ENCODE measurements at places on chromosomes 5 and 9.
A peak's percentile ranks its signal among the peaks of the same experiment; 100 is the strongest.

DNA sequence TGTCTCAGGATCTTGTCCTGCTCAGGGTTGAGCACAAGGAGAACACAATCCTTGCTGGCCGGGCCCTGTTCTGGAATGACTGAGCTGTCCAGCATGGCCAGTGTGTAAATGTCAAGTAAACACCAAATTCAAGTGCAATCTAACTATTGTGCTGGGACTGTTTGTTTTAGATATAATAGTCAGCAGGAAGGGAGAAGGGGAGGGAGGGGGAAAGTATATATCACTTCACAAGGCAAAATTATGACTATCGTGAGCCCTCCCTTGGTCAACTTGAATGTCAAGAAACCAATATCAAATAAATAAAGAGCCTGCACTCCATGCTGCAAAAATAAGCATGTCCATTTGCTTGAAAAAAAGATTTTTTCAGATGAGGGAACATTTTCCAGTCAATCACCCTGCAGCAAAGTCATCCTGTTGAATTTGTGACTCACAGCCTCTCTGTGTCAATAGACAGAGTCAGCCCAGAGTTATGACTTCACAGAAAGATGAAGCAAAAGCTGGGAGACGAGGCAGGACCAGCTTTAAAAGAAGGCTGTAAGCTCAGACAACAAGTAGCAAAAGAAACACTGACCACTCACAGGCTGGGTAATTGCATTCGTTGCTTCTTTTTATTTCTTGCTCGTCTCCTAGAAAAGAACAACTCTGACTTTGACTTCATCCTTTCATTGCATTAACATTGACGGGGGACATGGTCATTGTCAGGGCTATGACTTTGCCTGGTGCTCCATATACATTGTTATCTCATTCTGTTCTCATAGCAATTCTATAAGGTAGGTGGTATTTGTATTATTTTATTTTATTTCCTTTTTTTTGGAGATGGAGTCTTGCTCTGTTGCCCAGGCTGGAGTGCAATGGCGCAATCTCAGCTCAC is 15.3 kb upstream of the KLF4 start:
- DNase-seq = peak; percentile 65

- no peak for DNase-seq
Observed at GRCh38 chr5:1239505-1240251, 14.5 kb downstream of the SLC6A18 start.

- peak; percentile 43 for DNase-seq
Observed at GRCh38 chr5:181120306-181120705, 10.7 kb downstream of the OR2V1 start.

DNA sequence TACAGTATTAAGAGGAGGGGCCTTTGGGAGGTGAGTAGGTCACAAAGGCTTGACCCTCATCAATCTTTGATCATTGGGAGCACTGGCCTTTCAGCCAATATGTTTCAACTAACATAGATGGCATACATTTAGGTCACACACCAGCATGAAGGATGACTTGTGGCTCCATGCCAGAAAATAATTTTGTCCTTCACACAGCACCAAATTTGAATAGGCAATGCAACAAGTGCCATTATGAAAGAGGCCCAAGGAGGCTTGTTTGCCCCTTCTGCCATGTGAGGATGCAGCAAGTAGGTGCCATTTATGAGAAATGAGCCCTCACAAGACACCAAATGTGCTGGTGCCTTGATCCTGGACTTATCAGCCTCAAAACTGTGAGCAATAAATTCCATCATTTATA is 81.1 kb downstream of the JAKMIP2 start:
- DNase-seq = no peak

GRCh38 chr5:149719666-149720065 is 10.4 kb upstream of the PPARGC1B start:
- no peak for DNase-seq

- no peak for DNase-seq
Observed at GRCh38 chr5:18745042-18745987, 1111.1 kb downstream of the TAF11L14 start.

DNA sequence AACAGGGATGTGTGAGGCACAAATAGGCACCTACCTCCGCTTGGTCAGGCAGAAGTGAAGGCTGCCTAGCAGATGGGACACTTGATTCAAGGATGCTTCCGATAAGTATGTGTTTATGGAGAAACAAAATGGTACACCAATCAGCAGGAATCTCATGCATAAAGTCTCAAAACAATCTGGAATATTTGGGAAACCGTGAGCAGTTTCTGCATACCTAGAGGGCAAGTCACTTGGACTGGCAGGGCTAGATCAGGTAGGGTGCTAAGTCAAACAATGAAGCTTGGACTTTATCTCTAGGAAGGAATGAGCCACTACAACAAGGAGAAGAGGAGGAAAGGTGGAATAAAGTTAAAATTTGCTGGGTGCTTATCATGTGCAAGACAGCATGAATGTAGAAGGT is 5.5 kb downstream of the EPB41L4A start:
- no peak for DNase-seq

GRCh38 chr5:159825551-159826051 is 90.7 kb upstream of the ADRA1B start:
- peak; percentile 23 for DNase-seq

DNA sequence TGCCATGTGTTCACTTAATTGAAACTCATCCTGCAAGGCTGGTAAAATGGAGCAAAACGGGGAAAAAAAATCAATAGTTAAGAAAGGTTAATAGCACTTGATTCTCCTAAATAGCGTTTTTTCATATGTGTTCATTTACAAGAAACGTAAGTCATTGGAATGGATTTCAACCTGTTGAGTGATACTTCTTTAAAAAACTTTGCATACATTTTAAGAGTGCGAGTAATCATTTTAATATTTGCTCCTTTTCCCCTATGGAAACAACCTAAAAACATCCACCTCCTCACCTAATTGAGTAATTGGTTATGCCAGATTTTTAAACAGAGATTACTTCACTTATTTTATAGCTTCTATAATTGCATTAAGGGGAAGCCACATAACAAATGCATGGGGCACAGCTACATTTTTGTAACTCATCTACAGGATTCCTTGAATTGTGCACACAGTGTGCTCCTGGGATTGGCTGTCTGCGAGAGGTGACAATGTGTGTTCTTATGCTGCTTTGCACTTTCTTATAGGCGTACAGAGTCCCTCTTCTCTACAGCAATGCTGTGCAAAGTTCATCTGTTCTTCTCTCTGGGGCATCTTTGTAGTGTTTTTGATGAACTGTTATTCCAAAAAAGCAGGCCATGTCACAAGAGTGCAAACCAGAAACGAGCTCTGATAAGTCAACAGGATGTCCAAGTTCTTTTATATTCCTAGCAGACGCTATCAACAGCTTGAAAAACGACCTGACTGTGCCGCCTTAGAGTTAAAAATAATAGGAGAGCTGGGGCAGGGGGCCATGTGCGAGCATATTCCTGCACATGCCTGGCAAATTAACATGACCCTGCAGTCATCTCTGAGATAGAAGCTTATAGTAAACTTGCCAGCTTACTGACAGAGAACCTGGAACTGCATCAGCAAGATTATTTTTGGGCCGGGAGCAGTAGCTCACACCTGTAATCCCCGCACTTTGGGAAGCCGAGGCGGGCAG is 117.9 kb downstream of the GOLPH3 start:
- DNase-seq = no peak

GRCh38 chr5:1785984-1786383 is 13.7 kb downstream of the MRPL36 start:
- DNase-seq = no peak

DNA sequence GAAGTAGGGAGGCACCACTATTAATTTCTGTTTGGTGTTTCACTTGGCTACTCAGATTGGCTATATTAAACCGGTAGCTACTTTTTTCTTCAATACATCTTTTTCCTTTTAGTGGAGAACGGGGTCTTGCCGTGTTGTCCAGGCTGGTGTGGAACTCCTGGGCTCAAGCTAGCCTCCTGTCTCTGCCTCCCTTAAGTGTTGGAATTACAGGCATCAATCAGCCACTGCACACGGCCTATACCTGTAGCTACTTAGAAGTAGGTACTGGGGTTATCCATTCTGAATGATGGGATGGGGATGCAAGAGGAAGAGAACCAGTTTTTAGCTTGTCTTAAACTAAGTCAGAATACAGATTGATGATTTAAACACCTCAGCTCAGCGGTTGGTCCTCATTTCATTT is 1.7 kb downstream of the UBE2D2 start:
- no peak for DNase-seq

DNA sequence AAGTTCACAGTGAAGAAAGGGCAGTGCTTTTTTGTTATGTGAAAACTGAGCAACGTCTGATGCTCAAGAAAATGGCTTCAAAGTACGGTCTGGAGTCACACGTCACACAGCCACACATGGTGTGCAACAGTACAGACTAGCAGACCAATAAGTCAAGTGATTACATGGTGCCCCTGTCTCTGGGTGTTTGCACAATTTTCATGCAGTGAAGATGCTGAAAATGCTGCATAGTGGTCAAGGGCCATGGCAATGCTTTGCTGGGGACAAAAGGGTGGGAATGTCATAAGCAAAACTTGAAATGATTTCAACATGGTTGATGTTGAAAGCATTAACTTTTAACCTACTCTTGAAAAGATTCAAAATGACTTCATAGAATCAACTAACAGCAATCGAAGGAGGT is 231.2 kb downstream of the EBF1 start:
- no peak for DNase-seq

DNA sequence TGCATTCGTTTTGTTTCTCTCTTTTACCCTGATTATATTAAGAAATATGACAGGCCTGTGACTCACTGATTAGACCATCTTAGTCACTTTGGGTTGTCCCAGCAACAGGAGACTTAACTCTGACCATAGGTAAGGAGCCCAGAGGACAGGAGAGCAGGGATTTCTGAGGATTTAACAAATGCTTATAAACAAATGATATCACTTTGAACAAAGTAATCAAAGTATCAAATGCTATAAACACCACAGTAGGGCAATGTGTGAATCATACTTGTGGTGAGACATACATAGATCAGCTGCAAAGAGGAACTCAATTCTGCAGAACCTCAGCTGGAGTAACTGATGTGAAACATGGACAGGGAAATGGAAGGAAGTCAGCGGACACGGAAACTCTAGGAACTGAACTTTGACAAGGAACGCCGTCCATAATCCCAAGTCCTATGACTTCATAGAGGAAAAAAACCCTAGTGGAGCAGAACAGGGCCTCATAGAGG is 190.6 kb upstream of the MSX2 start:
- peak; percentile 37 for DNase-seq

- DNase-seq = peak; percentile 72
Observed at GRCh38 chr9:70113403-70114022, 69.9 kb downstream of the MAMDC2 start.

DNA sequence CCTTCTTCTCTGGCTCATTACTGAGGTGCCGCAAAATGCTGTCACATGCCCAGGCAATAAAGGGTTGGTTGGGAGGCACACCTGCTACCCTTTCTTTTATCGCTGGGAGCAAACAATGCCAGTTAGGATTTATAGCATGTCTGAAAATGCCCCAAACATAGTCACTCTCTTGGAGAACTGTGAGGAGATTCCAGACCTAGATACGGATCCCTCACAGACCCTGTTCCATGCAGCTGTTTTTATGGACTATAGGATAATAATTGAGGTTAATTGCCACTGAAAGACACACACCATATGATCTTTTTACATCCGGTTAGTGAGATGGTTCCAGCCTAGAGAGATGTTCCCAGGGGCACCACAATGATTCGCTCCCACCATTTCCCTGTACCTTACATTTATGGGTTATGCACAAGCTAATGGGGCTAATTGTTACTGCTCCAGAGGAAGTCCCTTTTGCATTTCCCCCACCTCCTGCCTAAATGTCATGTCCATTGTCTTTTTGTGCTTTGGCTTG is 318.1 kb downstream of the PIK3R1 start:
- no peak for DNase-seq

DNA sequence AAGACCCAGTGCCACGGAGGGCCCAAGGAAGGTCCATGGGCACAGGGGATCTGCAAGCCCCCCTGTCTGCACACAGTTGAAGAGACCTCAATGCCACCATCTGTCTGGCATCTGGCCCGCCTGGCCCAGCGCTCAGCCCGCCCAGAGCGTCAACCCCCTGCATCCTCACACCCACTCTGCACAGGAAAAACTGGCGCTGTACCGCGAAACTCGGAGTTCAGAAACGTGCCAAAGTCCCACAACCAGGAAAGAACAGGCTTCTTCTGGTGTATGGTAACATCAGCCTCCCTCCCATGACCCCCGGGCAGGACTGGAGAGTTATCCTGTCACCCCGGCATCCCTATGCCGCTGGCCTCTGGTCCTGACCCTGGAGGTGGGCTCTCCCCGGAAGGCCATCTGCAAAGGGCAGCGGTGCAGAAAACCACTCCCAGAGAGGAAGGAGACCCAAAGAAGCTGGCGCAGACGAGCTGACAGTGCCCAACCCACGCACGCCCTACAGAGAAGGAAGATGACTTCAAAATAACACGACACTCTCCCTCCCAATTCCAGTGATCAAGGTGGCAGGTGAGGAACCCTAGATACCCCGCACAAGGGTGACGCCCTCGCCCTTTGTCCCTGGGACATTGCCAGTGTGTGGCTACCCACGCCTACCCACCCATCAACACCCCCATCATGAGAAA is 18.9 kb downstream of the VAV2 start:
- no peak for DNase-seq

DNA sequence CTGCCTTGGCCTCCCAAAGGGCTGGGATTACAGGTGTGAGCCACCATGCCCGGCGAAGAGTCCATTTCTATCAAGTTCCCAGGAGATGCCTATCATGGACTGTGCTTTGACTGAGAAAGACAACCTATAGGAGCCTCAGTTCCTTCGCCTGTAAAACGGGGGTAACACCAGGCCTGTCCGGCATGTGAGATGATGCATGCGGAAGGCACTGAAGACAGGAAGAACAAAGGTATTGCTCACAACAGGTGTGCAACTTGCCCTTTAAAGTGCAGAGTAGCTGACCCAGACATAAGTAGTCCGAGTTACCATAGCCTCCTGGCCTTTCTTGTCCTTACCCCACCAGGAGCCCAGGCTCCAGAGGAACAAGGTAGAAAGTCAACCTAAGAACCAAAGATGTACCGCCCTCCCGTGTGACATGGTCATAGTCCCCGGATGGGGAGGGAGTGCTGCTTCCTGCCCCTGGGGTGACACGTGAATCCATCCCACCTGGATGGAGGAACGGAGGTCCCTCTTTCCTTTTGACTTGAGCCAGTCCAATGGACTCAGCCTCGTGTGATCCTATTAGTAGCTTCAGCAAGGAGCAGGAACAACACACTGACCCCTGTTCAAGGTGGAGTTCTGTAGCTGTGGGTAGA is 60.3 kb downstream of the HSPA4 start:
- DNase-seq = no peak

GRCh38 chr9:130029223-130029973 is 13.6 kb downstream of the FNBP1 start:
- DNase-seq = no peak

DNA sequence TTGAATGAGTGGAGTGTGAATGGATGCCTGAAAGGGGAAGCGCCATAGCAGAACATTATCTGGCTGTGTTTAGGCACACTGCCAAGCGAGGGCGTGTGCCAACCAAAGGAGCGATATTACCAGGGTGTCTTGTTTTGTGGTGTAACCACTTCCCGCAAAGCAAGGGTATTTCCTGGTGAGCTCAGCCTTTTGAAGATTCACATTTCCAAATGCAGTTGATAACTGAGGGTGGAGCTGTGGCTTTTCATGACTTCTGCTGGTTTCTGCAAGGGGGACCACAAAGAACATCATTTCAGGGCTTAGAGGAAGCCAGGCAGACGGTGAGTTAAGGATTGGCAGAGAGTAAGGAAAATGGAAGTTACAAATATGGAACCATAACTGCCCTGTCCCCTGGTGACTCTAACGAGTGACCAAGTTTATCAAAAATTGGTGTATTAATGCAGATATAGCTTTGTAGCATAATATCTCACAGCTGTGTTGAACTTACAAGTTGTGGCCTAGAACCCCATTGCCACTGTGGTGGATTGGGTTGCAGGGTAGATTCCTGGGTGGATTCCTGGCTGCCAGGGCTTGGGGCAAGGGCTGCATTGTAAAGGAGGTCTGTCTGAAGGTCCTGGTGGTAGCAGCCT is 71.4 kb downstream of the RALGPS1 start:
- DNase-seq = peak; percentile 58
